Activated effector memory CD4-positive, alpha-beta T cell treated with Interleukin-2 at 50 U/mL for 16 hours (primary cell): ENCODE measurements at places on chromosomes 4 and X.

GRCh38 chr4:72352711-72353110, 216.3 kb downstream of the ADAMTS3 start:
- no peak for DNase-seq

DNA sequence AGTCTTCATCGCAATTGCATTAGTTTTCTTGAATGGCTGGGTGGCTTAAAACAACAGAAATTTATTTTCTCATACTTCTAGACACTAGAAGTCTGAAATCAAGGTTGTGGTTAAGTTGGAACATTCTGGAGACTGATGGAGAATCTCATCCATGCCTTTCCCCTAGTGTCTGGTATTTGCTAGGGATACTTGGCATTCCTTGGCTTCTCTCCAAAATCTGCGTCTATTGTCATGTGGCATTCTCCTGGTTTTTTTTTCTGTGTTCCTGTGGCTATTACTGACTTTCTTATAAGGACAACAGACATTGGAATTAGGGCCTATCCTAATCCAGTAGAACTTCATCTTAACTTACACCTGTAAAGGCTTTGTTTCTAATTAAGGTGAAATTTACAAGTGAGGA, 272.8 kb upstream of the EPHA5 start:
- DNase-seq = no peak

DNA sequence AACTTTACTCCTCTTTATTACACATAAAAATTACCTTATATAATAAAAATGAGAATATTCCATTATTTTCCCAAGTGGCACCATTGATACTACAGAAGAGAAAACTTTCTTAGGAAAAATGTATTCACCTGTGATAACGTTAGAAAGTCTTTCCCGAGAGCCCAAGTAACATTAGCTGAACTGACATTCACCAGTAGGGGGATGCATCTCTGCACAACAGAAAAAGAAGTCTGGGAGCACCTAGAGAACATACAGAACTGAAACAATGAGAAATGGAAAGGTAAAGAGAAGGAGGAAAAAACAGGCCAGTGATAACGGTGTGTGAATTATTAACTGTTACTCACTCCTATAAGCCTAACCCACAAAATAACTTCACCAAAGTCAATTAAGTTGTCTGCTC, 423.3 kb downstream of the CENPC start:
- DNase-seq = no peak

DNA sequence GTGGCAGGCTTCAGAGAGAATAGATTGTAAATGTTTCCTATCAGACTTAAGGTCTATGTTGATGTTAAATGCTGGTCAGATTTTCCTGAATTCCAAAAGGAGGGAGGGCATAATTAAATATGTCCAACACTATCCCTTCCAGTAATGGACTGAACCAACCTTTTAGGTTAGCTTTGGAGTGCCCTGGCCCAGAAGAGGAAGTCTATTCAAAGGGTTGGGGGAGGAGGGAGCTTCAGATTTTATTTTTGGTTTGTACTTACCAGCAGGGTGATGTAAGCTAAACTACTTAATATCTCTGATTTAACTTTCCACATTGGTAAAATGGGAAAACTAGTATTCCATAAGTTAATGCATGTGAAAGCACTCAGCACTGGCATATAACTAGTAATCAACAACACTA, 91.1 kb downstream of the RBM46 start:
- no peak for DNase-seq

GRCh38 chr4:127844601-127845116, 36.0 kb upstream of the PLK4 start:
- no peak for DNase-seq

DNA sequence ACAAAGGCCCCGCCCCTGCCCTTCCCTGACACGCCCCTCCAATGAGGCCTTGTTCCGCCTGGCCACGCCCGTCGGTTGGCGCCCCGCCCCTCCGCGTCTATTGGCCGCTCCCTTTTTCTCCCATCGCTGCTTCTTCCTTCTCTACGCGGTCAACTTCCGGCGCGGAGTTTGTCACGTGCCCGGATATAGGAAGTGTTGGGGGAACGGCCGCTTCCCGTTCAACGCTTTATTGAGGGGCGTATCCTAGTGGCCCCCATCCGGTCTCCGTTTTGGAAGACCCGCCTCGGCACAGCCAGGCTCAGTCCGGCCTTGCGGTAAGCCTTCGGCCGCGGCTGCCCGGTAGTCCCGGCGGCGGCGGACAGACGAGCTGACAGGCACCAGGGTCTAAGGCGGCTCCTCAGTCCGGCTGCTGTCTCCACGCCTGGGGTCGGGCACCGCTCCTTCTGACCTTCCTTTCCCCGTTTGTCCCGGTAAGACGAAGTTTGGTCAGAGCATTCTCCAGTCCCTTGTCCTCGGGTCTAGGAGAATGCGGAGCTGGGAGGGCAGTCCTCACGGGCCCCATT, at the start of gene EXOC1:
EXOC1 (plus strand) TSS at position 165 of the 563 bp plus-strand sequence. CDS start 4,676 bp downstream, outside the sequence.
- peak; percentile 96 for DNase-seq

GRCh38 chr4:54659749-54660535, 2.2 kb downstream of the KIT start:
- DNase-seq = no peak

DNA sequence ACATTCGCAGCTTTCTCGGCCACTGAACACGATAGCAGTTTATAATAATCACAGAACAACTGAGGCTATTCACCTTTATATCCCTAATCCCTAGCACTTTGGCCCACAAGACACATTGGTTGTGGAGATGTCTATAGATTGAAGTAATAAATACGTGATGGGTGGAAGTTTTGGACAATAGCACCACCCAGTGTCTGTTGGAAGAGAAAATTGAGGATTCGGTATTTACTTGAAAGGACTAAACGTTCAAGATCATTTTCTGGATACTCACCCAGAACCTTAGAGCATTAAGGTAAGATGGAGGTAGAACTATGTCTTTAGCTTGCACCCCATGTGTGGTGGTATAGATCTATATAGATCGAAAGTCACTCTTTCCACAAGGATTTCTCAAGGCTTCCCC, 787 bp upstream of the TMSB15A start:
- no peak for DNase-seq

GRCh38 chr4:44927399-44928380, 201.3 kb upstream of the GNPDA2 start:
- DNase-seq = no peak

DNA sequence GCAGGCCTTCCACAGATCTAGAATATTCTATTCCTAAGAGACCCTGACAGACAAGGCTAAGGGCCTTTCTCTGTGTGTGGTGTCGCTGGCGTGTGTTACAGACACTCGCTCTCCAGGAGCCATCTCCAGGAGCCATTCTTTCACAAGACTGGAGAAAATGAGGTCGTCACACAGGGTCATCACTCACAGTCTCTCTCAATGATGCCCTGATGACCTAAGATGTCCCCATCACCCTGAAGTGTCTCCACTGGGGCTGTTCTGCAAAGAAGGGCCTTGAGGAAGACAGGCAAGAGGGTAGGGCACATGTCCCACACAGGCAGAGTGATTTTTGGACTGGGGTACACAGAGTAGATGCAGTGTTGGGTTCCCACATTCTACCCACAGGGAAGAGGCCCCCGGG, 34.7 kb downstream of the ZFYVE28 start:
- DNase-seq = no peak

- no peak for DNase-seq
Observed at GRCh38 chr4:28677808-28678207, 1817.2 kb downstream of the STIM2 start.

GRCh38 chr4:36549992-36550391, 268.6 kb downstream of the DTHD1 start:
- DNase-seq = no peak

DNA sequence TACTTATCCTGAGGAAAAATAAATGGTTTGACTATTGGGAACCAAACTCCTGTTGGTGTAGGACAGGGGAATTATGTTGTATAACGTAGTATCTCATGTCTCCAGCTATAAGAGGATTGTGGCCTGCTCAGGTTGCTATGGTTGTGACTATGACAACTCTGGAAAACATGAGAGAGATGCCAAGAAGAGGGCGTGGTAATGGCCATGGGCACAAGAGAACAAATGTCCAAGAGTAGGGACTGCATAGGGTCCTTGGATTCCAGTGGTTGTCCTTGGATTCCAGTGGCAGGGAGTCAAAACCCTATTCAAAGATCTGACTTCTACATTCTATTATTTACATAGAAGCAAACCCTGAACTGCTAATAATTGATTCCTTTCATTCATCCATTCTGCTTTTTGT, 6.8 kb upstream of the MOB1B start:
- DNase-seq = no peak

GRCh38 chr4:14809203-14809602, 193.1 kb upstream of the CPEB2 start:
- DNase-seq = no peak

- DNase-seq = no peak
Observed at GRCh38 chrX:72084114-72084513, 47.6 kb downstream of the RTL5 start.

GRCh38 chr4:109011241-109012026, 248.6 kb upstream of the ETNPPL start:
- DNase-seq = no peak

DNA sequence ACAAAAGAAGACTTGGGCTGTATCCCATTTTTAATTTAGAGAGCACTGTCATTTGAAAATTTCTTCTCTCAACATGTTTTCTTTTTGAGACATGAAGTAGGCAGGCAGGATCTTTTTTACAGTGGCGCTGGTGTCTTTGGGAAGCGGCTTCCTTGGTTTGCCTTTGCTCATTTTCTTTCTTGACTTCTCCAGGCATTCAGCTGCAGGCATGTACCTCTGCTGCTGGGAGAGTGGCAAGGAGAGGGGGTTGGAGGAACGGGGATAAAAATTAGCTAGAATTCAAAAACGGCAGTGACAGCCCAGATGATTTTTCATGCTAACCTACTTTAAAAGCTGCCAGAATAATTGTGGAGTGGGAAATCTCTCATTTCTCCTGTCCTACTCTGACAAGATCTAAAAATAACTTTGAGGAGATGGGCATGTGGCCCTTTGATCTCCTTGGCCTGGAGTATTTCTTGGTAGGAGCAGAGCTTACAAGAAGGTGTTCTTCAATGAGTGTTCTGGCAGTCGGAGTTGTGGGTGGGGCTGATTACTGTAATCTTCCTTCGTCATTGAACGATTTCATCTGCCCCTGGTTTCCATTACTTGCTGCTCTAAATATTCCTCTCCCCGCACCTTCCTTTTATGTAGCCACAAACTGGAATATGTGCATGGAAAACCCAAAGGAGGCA, 54.8 kb downstream of the TBL1X start:
- DNase-seq = no peak

GRCh38 chrX:150934453-150934852, 36.0 kb upstream of the CD99L2 start:
- no peak for DNase-seq

GRCh38 chr4:61246034-61246433, 45.9 kb downstream of the ADGRL3 start:
- DNase-seq = no peak

DNA sequence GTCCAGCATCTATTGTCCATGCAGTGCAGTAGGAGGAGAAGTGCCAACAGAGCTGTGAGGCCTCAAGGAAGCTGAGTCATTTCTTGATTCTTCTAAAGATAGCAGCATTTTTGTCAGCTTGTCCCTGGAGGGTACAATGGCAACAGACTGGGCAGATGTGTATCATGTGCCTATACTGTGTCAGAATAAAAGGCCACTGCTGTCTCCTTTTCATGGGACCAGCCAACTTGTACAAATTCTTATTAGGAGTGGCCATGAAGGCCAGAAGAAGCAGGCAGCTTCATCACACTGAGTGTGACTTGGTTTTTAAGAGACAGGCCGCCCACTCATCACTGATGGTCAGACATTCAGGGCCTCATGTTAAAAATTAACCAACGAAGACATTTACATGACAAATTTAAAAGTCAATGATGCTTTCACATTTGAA, 185.0 kb upstream of the FAM241A start:
- DNase-seq = no peak

DNA sequence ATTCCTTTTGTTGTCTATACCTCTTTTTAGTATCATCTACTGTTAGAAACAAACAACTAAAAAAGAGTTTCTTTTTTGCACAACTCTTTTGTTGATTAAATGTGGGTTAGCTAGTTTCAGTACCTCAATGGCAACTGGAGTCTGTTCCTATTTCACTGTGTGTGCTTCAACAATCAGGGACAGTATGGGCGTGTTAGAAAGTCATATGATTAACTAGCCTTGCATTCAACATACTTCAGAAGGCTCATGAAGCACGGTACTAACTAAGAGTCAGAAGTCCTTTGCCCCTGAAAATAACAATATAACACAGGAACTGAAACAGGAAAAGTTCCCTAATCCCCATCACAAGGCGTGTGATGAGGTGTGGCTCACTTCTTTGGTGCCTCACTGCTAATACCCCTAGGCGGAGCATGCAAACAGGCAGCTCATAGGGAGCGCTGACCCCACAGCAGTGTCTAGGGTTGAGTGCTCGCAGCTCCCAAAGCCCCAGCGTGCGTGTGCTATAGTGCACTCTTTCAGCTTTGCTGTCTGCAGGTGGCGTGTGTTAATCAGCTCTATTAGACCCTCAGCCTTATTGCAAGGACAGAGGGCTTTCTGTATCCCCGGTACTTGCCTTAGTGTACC, 203.1 kb upstream of the NDST3 start:
- DNase-seq = no peak

DNA sequence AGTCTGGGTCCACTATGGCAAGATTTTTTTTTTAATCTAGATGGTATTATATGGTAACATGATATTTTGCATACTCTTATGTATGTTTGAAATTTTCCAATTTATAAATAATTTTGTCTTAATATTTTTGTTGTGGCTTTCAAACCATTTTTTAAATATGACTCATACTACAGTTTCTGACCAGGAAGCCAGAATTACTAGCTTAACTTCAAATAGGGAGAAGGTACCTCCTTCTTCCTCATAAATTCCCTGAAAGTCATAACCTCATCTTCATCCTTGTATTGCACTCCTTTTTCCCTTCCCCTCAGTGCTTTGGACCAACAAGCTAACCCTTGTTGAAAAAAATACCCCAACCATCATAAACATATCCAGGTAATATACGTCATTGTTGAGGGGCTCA, 21.6 kb downstream of the ARAP2 start:
- DNase-seq = no peak

DNA sequence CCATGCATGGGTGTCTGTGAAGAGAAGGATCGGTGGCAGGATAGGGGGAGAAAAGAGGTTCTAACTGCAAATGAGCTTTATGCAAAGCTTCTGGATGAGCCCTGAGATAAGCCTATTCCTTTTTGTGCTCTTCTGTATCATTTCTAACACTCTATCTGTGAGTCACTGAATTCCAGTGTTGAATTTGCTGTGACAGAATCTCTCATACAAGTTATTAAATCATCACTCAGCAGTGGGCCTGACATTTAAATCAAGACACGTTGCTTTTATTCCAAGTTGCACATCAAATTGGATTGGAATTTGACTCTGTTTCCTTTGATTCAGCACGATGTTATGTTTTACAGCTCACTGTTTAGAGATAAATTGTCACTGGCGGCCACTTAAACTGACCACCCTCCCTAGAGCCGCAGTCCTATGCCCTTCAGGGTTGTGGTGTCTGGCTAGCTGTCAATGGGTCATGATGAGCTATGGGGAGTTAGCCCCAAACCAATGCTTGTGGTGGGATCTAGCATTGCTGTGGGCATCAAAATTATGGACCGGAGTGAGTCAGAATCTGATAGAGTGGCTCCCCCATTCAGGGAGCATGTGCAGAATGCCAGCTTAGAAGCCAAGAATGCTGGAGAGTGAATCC, 42.7 kb downstream of the LHFPL1 start:
- no peak for DNase-seq
